EL (cell line): ENCODE measurements at places on chromosomes 6 and 20.

DNA sequence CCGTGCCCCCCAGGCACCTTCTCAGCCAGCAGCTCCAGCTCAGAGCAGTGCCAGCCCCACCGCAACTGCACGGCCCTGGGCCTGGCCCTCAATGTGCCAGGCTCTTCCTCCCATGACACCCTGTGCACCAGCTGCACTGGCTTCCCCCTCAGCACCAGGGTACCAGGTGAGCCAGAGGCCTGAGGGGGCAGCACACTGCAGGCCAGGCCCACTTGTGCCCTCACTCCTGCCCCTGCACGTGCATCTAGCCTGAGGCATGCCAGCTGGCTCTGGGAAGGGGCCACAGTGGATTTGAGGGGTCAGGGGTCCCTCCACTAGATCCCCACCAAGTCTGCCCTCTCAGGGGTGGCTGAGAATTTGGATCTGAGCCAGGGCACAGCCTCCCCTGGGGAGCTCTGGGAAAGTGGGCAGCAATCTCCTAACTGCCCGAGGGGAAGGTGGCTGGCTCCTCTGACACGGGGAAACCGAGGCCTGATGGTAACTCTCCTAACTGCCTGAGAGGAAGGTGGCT lies 960 bp downstream of the TNFRSF6B start:
- DNase-seq = no peak

DNA sequence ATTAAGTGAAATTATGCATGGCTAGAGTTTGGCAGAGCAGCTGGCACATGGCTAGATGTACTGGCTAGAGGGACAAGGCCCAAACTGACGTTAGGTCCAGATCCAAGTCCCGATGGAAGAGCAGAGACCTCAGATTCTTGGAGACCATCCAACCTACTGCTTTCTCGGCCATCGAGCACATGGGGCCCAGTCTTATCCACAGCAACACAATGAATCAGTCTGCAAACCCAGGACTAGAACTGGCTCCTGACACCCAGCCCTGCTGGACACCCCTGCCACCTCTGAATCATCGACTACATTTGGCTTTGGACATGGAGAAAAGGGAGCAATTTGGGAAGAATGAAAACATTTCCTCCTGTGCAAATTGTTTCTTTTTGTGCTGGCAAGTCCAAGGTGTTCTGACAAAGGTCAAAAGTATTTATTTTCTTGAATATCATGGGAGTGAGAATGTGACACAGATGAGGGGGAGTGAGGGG lies 23.9 kb upstream of the YWHAB start:
- DNase-seq = peak; percentile 66

GRCh38 chr6:82381278-82381677 lies 17.7 kb downstream of the TPBG start:
- DNase-seq = no peak

GRCh38 chr6:87661016-87661415 lies 41.0 kb downstream of the AKIRIN2 start:
- DNase-seq = peak; percentile 36

DNA sequence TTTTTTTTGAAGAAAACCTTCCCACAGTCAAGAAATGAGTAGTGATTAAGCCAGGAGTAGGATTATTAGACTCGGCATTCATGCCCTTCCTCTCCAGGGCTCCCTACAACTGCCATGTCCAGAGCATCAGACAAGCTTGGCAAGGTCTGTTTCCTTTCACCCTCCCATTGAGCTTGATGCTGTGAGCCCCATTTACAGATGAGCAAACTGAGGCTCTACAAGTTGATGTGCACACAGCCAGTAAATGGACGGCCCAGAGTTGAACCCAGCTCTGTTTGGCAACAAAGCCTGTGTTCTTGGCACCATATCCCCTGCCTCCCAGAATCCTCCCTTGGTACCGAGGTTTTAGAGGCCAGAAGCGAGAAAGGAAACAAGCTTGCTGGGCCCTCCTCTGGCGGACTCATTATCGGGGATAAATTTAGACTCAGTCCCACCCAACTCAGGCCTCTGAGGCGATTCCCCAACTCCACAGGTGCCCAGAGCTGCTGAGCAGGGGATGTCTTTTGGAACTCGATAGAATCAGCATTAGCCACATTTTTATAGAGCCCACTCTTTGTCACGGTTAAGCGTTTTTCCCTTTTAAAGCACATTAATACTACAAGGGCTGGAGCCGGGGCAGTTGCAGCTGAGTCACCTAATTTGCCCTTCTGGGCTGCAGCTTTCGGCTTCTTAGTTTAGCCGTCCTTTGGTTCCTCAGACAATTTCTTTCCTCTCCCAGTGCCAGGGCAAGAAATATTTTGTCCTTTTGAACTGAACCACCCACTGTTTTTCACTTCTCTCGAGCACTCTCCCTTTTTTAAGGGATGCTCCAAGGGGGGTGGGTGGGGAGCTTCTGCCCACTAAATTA lies 23.0 kb upstream of the NFATC2 start:
- peak; percentile 55 for DNase-seq

DNA sequence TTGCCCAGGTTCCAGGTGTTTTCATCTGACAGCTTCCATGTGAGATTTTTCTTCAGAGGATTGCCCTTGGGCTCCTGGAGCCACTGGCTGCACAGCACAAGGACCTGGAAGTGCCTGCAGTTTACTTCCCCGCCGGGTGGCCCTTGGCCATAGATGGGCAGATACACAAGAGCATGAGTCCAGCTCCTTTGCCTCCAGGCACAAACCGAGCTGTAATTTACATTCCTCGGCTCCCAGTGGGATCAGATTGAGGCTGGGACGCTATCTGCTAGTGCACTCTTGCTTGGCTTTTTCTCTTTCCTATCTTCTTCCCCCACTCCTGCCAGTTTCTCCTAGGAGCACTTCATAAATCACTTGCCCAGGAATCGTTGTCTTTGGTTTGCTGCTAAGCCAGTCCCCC lies 85.4 kb upstream of the RALY start:
- peak; percentile 85 for DNase-seq

DNA sequence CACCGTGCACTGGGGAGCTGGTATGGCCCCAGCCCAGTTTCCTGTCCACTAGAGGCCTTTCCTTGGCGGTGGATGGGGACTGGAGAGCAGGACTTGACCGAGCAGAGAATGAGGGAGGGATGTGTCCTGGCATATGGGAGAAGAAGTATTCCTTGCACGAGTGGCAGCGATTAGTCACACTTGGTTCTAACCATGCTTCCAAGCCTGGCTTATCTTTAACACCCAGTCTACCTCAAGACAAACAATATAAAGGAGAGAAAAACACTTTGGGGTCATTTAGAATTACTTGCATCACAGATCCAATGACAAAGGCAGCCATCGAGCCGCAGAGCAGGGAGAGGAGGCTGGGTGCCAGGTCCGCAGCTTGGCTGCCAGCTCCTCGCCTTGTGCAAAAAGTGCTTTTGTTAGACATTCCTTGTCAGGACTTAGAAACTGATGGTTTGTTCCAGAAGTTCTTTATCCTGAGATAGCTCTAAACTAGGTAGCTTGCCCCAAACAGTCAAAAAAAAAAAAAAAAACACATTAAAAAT lies 214.9 kb upstream of the GMDS start:
- DNase-seq = no peak

GRCh38 chr20:56373942-56374341 lies 15.2 kb downstream of the FAM210B start:
- DNase-seq = peak; percentile 91

DNA sequence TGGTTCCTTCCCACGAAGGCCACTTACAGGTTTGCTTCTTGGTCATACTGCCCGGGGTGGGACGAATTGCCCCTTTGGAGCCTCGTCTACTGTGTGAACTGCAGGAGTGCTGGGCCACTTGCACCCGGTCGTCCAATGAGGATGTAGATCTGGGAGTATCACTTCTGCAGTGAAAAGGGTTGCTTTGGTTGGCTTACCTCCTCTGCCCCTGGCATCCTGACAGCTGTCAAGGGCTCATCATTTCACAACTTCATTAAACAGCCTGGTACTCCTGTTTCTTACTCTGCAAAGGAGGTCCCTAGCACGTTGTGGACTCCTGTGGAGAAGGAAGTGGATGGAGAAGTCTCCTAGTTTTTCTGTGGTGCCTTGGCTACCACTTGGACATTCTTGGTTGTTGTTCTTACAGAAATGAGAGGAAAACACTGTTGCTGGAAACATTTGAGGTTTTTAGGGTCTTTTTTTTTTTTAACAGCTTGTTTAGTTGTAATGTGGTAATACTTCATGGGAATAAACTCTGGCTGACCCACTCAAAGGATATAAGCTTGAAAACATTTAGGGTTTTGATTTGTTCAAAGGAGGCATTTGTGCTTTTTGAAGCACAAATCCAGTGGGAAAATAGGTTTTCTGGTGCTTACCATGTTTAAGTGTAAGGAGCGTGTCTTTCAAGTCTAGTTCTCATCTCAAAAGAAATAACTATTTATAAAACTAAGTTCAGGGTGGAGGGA lies 60.7 kb downstream of the AKAP12 start:
- no peak for DNase-seq

GRCh38 chr6:125507987-125508655 lies 206.4 kb upstream of the HDDC2 start:
- no peak for DNase-seq

- peak; percentile 81 for DNase-seq
These were observed 8.5 kb downstream of the TPD52L2 start for GRCh38 chr20:63873477-63873971.

- DNase-seq = peak; percentile 57
These were observed 85.2 kb downstream of the SHLD1 start for GRCh38 chr20:5835321-5835821.

- no peak for DNase-seq
These were observed 37.4 kb upstream of the EYA2 start for GRCh38 chr20:46857061-46857831.

DNA sequence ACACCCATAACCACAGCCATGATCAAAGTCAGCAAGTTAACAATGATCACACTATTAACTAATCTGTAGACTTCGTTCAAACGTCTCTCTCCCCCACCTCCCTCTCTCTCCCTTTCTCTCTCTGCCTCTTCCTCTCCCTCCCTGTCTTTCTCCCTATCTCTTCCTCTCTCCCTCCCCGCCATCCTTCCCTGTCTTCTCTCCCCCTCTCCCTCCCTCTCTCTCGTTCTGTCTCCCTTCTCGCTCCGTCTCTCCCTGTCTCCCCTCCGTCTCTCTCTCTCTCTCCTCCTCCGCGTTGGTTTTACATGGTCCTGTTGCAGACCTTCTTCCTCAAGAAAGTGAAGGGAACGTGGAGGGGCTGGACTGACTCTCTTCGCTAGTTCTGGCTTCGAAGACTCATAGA lies 308.9 kb upstream of the FOXQ1 start:
- DNase-seq = no peak

- no peak for DNase-seq
These were observed 458.3 kb upstream of the MAP3K7 start for GRCh38 chr6:91045161-91045560.

GRCh38 chr20:33814238-33814712 lies 3.1 kb downstream of the CHMP4B start:
- no peak for DNase-seq

GRCh38 chr6:73394577-73395354 lies at the start of gene DDX43:
DDX43 (plus strand) TSS chr6:73394828; CDS start chr6:73394906, 78 bp downstream.
- DNase-seq = no peak

GRCh38 chr6:89589297-89590025 lies 49.1 kb downstream of the LYRM2 start:
- DNase-seq = no peak

GRCh38 chr6:138465007-138465645 lies 34.2 kb downstream of the NHSL1 start:
- peak; percentile 94 for DNase-seq

DNA sequence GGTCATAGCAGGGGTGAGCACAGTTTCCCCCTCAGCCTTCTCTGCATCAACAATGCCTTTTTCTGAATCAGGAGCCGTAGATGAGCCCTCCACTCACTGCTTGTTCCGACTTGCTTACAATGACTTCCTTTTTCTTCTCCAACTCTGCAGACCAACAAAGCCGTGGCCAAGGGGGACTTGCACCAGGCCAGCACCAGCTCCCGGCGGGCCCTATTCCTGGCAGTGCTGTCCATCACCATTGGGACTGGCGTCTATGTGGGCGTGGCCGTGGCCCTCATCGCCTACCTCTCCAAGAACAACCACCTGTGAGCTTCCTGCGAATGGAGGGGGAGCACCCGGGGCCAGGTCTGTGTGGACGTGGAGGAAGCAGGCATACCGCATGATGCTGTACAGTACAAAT lies 195.8 kb downstream of the SYNDIG1 start:
- DNase-seq = no peak

GRCh38 chr6:24455061-24455460 lies 34.3 kb downstream of the GPLD1 start:
- no peak for DNase-seq

GRCh38 chr6:31007694-31008093 lies 2.6 kb upstream of the MUC22 start:
- peak; percentile 95 for DNase-seq

DNA sequence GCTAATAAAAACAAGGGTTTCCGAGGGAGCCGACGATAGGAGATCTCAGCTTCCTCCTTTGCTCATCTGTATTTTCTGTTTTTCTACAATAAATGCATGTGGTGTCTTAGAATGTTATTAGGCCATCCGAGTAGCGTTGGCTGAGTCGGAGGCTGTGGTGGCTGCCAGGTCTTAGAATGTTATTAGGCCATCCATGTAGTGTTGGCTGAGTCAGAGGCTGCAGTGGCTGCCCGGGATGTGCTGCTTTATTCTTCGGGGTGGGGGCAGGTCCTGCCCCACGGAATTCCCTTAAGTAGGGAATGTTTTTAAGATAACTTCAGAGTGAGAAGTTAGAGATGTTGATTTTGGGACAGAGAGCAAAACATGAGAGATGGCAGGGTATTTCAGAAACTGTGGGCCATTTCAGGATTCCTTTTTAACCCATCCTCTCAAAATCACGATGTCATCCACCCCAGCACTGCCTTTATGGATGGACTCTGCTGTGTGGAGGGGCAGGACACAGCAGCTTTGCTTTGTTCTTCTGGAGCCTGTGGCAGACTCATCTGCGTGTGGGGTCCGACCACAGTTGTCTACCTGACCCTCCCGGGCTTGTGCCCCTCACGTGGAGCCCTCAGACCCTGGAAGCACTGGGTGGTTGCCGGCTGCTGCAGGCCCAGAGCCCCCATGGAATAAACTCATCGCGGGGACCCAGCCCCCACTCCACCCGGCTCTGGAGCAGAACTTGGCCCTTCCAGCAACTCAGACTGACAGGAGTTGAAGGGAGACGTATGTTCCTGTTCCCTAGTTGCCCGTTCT lies 20.4 kb downstream of the OSBPL2 start:
- DNase-seq = peak; percentile 73

GRCh38 chr6:56517155-56517745 lies 125.4 kb downstream of the DST start:
- DNase-seq = peak; percentile 41

- peak; percentile 34 for DNase-seq
These were observed 18.2 kb upstream of the MYB start for GRCh38 chr6:135162678-135163439.

DNA sequence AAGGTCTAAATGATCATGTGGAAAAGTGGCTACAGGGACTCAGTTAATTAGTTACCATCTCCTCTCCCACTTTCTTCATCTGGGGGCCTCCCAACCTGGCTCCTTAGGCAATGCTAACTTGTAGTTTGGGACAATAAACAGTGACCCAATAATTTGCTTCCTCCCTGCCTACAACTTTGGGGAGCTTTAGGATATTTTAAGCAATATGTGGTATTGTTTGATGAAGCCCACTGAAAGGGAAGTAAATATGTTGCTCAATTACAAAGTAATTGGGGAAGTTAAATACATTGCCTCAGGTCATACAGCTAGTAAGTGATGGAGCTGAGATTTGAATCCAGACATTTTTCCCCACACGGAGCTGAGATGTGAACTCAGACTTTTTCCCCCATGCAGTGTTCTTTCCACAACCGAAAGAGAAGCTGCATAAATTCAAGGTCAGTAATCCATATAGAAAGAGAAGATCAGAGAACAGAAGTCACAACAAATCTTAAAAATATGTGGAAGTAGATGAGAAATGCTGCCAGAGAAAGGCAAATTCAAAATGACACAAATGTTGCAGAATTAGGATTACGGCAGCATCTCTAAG lies 26.6 kb downstream of the ZHX3 start:
- DNase-seq = no peak
